Activated T-helper 1 cell treated with anti-CD3 and anti-CD28 coated beads, Interleukin-2, amount 50 U/mL, for 16 hours (primary cell): ENCODE measurements at places on chromosomes 3 and 15.

DNA sequence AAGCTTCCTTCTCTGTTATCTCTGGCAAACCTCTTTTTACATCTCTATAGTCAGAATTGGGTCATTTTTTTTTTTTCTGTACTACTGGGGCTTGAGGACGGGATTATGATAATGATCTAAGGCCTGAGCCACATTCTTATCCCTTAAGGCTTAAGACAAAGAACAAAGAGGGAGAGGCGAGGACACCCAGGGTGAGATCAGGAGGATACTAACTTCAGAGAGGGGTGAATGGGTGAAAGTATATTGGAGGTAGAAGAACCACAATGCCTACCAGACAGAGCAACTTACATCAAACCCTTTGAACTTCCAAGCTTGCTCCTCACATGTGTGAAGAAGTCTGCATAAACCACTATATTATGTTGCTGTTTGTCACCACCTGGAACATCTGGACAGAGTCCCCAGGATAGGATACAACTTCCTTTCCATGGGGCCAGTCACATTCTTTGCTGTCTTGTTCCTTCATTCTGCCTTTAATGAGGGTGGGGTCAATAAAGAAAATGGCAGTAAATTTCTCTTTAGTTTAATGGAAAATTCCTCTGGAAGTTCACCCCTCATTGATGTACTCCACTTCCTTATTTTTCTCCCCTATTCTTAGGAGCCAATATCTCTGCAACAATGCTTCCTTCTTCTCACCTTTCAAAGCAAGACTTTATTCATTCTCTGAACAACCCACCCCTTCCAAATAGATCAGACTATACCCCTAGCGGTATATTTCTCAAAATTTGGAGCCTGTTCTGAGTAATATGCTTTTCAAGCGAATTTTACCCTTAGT, 9.1 kb upstream of the PDCD6IP start:
- no peak for DNase-seq

DNA sequence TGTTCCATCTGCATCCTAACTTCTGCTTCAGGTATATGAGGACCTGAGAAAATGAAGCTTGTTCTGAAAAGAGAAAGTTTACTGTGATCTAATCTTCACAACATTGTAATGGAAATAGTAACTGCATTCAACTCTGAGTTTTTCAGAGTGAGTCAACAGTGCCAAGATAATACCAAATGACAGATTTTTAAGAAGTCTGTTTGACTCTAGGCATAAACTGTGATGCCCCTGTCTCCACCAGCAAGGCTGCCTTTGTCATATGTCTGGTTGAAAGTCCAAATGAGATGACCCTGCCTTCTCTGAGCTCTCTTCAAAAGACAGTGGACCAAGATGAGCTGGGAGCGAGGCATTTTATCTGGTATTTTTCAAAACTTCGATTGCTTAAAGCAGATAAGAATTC, 44.8 kb upstream of the B3GNT5 start:
- DNase-seq: no peak

- DNase-seq: no peak
Measured at GRCh38 chr3:58581328-58582091, 4.3 kb upstream of the FAM107A start.

DNA sequence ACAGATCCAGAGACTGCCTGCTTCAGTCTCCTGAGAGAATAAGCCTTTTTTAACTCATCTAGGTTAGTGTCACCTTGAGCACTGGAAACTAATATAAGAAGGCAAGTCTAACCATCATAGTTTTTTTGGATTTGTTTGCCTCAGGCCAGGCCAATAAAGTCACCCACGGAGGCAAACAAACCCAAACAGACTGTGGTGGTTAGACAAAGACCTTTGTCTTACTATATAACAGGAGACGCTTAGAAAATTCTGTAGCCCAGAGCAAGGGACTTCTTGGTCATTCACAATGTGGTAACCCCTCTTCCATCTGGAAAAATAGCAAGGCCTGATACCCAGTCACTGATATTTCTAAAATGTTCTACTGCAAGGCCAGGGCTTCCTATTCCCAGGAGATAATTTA, 45.3 kb upstream of the PPP2R3A start:
- DNase-seq: no peak

DNA sequence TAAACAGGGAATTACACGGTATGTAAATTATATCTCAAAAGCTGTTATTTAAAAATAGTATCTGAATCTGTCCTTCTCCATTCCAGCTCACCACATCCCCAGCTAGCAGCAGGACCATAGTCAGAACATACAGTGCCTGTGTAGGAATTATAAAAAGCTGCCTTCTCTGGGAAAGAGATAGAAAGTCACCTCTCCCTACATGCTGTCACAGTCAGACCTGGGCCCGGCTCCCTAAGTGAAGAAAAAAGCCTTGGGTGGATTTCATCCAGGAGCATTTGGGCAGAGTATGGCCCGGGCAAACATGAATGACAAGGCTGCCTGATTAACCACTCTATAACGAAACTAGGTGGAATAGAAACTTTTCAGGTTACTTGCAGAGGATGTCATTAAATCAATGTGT, 144.1 kb downstream of the CNTN3 start:
- no peak for DNase-seq

GRCh38 chr3:192482809-192483208, 244.5 kb downstream of the FGF12 start:
- no peak for DNase-seq

GRCh38 chr15:63188247-63188925, 1.0 kb upstream of the RAB8B start:
- no peak for DNase-seq

DNA sequence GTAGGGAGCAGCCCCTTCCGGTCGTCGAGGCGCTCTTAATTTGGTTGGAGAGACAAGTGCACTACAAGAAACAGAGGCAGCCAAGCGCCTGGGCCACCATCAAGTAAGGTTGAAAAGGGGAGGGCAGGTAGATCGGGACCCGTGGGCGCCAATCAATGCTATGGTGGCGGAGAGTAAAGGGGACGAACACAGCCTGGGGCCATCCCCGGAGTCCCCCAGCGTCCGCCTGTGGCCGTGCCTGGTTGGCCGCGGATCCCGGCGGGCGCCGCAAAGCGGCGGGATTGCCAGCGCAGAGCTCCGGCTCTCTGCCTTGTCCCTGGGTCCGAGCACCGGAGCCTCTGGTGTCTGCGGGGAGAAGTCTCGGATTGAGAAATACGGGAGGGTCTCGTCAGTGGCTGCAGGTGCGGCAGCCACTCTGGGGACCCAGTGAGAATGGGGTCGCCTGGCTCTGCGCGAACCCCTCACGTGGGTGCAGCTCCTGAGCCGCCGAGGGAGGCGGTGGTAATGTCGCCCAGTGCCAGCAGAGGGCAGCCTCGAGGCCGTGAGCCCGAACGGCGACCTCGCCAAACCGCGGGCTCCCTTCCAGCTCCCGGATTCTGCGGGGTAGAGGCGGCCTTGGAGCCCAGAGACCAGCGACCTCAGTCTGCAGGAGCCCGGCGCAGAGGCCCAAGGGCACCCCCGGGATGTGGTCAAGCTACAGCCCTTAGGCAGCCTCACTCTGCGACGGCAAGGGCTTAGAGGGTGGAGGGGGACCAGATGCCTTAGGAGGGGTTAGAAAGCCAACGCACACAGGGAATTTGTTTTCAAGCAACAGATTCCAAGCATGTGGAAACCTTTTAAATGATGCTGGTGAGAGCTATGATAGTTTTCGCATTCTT, 10.8 kb downstream of the FOXL2 start:
- peak; percentile 50 for DNase-seq
